ENCODE measurements at places on chromosomes 11 and 22.

GRCh38 chr11:66478729-66479393 lies 1.4 kb upstream of the DPP3 start:
- no peak for DNase-seq

- DNase-seq: no peak
These were observed 6.4 kb downstream of the ANO5 start for GRCh38 chr11:22199243-22199642.

- DNase-seq: no peak
These were observed 116.2 kb downstream of the KIAA1671 start for GRCh38 chr22:25068707-25069106.

DNA sequence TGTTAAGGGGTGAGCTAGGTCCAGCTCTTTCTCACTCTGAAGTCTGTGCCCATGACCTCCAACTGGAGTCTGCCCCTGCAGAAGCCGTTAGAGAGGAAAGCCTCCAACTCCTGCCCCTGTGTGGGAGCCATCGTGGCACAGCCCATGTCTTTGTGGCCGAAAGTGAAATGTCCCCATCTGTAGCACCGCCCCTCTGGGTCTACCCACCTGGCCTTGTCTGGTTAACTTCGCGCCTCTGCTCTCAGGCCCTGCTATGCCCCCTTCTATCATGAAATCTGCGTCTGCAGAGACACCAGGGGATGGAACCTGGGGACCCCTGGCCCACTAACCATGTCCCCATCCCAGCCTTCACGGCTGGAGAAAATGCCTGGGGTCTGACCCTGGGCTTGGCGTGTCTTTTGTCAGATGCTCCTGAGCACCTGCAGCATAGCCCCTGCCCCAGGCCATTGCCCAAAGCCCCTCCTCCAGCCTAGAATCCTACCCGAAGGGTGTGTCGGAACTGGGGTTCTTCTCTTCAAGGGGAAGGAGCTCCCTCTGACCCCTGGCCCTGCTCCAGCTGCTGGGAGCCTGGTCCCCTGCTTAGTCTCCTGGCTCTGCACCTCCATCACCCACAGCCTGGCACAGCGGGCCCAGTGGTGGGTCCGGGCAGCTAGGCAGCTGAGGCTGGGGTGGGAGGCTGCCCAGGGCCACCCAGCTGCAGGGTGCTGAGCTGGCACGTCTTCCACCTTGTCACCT lies 35.8 kb upstream of the HMOX1 start:
- no peak for DNase-seq

DNA sequence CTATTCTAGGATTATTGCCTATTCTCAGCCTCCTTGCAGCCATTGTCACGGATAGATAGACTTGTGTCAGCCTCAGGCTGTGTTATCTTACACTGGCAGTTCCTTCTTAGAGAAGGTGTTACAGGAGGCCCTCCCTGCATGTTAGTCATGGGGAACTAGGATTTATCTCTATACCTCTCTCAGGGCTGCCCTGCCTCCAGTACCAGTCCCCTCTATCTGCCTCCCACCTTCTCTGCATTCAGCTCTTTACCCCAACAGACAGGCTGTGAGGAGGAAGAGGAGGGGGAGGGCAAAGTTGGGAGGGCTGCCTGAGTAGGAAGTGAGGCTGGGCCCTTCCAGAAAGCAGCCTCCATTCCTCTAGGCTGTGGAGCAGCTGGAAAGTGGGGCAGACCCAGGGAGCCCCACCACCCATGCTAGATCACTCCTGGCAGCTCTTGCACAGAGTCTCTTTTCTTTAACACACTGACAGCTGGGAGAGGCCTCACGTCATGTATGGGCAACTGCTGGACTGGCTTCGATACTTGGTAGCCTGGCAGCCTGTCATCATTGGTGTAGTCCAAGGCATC lies 2.9 kb upstream of the IL18BP start:
- no peak for DNase-seq

- DNase-seq: no peak
These were observed 66.3 kb downstream of the PRDM11 start for GRCh38 chr11:45212566-45213315.

DNA sequence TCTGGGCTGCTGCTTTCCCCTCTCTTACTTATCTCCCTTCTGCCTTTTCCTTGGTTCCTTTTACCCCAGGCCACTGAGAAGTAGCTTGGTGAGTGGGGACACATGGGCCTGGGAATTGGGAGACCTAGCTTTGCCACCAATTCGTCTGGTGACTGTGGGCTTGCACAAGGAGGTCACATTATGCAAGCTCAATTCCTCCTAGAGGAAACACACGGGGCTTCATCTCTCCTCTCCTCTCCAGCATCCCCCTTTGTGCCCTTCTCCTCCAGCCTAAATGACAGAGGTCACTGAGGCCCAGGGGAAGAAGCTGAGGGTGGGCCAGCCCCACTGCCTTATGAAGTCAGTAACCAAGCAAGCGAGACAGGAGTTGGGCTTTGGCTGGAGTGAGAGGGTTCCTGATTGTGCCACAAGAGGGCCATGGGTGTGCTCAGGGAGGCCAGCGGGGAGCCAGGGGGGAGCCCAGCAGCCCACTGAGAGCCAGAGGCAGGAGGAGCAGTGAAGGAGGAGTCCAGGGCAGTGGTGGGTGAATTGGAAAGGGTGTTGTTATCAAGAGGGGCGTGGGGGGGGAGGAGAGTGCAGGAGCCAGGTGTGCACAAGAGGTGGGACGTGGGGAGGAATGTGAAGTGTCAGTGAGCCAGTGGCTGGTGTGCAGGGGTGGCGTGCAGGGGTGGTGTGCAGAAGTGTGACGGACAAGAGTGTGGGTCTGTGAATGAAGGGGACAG lies 2.0 kb downstream of the CLCF1 start:
- DNase-seq: no peak

DNA sequence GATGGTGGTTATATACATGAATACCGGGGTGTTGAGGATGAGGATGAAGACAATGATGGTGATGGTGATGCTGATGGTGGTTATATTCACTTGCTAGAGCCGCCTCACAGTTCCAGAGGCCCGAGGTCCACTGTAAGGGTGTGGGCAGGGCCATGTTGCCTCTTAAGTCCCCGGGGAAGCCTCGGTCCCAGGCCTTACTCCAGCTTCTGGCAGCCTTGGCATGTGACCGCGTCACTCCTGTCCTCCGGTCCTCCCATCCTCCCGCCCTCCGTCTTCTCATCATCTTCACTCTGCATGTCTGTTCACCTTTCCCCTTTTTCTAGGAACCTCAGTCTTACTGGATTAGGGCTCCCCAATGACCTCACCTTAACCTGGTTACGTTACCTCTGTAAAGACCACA lies 54.6 kb downstream of the IGLL1 start:
- DNase-seq: no peak

DNA sequence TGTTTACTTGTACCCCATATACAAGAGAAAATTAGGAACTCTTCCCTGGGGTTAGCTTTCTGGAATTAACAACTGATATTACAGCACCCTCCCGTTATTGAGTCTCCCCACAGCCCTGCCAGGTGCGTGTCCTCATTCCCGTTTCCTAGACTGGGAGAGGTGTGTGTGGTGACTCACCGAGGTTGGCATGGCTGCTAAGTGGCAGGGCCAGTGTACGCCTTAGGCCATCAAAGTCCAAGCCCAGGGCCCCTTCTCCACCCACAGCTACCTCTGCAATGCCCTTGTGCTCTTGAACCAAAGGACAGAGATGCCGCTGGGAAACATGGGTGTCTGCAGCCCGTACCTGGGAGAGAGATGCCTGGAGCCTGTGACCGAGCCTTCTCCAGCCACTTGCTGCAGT lies 12.3 kb downstream of the IFT27 start:
- DNase-seq: no peak

GRCh38 chr22:22959147-22959827 lies 71.7 kb downstream of the IGLL5 start:
- DNase-seq: peak; percentile 66

DNA sequence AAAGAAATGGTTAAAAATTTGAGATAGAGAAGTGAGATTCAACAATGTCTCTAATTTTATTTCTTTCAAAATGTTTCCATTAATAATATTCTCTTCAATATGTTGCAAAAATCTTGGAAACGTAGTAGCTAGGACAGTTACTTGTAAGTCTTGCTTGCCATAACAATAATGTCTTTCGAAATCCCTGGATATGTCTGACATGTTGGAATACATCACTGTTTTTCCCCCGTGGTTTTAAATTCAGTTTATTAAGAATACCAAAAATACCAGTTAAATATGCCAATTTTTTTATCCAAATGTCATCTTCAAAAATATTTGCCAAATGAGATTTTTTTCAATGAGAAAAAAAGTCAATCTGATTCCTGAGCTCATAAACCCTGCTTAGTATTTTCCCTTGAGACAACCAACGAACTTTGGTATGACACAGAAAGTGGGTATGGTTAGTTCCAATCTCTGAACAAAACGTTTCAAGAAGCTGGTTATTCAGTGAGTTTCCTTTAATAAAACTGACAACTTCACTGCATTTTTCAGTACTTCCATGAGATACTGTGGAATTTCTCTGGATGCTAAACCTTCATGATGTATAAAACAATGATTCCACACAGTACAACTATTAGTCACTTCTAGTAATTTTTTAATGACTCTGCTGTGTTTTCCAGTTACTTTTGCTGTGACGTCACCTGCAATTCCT lies 36.7 kb upstream of the AMPD3 start:
- DNase-seq: no peak

- no peak for DNase-seq
These were observed 393.5 kb upstream of the CADM1 start for GRCh38 chr11:115897707-115898106.

- no peak for DNase-seq
These were observed 12.1 kb downstream of the YPEL4 start for GRCh38 chr11:57637626-57638004.

DNA sequence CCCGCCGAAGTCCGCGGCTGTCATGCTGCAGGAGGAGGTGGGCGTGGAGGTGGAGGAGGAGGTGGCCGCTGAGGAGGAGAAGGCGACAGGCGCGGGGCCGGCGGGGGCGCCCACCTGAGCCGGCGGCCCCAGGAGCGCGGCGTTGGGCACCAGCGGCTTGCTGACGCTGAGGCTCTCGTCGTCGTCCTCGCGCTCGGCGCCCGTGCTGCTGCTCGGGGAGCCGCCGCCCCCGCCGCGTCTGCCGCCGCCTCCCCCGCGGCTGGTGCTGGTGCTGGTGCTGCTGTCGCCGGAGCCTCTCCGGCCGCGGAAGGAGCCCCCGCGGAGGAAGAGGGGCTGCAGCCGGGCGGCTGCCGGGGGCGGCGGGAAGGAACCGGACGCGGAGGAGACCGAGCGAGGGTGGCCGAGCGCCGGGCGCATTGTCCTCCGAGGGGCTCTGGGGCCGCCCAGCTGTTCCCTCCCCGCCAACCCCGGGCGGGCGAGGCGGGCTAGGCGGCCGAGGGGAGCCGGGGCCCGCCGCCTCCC lies 388 bp downstream of the TMEM121B start:
- no peak for DNase-seq

DNA sequence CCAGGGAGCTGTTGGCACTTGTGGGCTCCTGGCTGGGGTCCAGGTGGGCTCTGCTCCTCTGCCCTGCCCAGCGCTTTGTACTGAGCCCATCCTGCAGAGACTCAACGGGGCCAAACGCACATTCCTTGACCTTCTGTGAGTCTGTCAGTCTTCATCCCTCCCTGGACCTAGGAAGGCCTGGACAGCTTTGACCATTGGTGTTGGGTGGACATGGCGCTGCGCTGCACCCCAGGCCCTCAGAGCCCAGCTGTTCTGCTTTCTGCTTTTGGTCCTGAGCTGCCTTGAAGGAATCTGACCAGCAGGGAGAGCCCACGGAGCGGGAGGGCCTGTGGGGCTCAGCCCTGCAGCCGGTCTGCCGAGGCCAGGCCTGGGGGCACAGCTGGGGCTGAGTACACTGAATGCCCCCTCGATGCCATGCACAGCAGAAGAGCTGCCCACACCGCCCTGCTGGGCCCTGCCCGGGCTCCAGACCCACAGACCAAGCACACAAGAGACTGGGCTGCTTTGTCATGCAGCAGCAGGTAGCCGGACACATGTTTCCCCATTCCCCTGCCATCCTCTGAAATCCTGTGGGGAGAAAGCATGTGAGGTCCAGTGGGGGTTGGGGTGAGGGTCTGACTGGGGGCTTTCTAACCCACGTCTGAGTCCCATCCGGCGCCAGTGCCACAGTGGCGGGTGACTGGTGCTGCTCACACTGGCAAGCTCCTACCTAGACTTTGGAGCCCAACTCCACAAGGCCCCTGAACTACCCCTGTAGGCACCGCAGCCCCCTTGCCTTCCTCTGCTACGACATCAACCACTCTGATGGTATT lies 24.1 kb upstream of the CCDC188 start:
- no peak for DNase-seq

- DNase-seq: no peak
These were observed 109.5 kb downstream of the TMPRSS5 start for GRCh38 chr11:113596658-113597057.

- DNase-seq: no peak
These were observed 172.0 kb downstream of the UVRAG start for GRCh38 chr11:75986966-75987365.

- no peak for DNase-seq
These were observed 9.1 kb upstream of the SERHL2 start for GRCh38 chr22:42544686-42545085.

DNA sequence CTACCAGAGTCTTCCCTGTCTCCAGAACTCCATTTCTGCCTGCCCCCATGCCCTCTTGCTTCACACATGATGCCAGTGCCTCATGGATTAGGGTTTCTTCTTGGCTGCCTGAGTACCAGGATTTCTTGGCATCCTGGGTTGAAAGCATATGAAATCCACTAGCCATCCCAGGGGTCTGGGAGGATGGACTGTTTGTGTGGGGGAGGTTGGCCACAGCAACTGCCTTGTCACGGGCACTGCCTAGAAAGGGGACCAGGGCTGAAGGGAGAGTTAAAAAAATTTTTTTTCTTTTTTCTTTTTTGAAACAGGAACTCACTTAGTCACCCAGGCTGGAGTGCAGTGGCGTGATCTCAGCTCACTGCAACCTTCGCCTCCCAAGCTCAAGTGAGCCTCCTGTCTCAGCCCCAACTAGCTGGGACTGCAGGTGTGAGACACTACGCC lies 4.2 kb downstream of the USP35 start:
- DNase-seq: no peak

DNA sequence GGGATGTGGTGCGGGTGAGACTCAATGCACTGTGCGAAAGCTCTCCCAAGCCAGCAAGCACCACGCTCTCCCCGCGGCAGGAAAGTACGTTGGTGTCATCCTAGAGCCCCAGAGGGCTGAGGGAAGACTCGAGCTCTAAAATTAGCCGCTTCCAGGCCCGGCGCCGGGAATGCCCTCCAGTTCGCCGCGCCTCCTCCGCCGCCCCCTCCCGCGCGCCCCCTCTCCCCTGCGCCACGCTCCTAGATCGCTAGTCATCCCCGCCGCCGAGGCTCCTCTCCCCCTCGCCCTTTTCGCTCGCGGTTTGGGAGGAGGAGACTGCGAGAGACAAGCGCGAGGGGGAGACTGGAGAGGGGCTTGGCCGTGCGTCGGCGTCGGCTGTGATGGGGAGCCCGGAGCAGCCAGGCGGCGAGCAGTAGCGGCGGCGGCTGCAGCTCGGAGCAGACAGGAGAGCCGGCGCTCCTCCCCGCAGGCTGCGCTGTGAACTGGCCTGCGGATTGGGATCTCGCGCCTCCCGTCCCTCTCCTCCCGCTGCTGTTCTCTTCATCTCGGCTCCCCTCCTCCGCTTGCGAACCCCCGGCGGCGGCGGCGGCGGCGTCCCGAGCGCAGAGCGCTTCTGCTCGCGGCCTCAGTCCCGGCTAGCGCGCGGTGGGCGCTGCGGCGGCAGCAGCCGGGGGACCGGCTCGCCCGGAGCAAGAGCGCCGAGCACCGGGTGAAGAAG lies at the start of gene FAT3:
Gene FAT3 (plus strand): TSS at position 412 of the 718 bp plus-strand sequence. CDS start 127,295 bp downstream, outside the sequence.
- no peak for DNase-seq

Data from right lobe of liver (tissue), 6 donors.